ENCODE measurements at places on chromosomes 2 and 18.

GRCh38 chr2:37615804-37616676 lies 55.4 kb downstream of the CDC42EP3 start:
- DNase-seq: no peak

DNA sequence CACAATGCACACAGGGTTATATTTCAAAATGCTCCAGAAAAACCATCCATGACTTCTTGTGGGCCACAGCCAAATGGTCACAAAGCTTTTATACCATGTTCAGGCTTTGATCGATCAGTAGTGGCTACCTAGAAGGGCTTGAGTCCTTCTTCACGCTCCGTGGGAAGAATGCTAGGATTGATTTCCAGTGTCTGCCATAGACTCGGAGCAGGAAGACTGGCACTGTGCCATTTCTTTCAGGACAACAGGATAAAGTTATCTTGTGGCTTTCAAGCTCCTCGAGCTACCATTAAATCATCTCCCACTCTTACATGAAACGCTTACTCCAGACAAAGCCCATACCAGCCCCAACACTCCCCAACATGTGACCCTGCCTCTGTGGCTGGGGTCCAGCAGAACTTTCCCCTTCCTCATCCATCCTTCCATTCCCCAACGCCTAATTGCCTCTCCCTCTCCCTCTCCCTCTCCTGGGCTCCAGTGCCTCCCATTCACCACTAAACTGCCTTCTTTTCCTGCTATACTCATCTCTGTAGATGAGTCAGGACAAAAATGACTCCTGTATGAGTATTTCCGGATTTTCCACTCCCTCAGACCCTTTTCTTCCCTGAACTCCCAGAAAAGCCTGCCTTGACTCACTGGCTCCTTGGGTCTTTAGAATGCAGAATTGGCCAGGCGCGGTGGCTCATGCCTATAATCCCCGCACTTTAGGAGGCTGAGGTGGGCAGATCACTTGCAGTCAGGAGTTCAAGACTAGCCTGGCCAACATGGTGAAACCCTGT lies 40.9 kb downstream of the ADD2 start:
- DNase-seq: peak; percentile 23

GRCh38 chr2:28240937-28241336 lies 151.7 kb upstream of the FOSL2 start:
- no peak for DNase-seq

DNA sequence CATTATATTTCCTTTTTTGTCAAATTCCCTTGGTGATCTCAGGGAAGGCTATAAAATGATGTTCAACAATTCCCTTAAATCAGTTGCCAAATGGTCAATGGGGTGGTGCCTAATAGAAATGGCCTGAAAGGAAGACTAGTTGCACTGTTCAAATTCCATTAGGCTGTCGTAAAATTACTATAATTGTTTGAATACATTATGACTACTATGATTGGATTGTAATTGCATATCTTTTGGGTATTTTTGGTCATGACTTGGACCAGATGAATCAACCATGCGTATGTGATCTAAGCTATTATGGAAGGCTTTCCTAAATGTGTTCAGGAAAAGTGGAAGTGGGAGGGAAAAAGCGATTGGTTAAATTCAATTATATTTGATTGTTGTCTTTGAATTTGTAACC lies 41.3 kb upstream of the KCNE4 start:
- peak; percentile 96 for DNase-seq

GRCh38 chr2:31992025-31992579 lies 18.7 kb downstream of the MEMO1 start:
- no peak for DNase-seq

GRCh38 chr2:181465676-181466375 lies 8.6 kb downstream of the ITGA4 start:
- peak; percentile 58 for DNase-seq

- DNase-seq: no peak
These were observed 49.5 kb upstream of the TMEM87B start for GRCh38 chr2:112005406-112006075.

DNA sequence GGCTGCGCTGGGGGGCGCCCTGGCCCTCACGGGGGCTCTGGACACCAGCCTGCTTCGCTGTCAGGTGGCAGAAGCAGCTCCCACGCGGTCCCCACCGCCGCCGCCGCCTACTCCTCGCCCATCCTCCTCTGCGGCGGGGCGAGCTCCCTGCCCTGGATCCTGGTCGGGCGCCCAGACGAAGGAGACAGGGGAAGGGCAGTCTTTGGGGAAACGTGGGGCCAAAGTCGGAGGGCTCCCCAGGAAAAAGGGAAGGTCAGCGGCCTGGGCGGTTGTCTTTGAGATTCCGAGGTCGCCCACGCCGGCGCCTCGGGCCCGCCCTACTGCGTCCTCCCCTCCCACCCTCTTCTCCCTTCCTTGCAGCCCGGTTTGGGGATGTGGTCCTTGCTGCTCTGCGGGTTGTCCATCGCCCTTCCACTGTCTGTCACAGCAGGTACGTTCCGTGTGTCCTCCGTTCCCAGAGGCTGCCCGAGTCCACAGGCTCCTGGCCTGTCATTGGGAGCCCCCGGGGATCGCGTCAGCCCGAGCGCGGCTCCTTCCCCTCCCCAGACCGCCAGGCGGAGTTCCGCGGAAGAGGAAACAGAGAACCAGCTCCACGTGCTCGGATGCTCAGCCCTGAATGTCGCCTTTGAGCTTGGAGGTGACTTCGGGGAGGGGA lies 800 bp downstream of the IL1RL2 start:
- DNase-seq: peak; percentile 25

GRCh38 chr18:24530630-24531111 lies 70.2 kb downstream of the HRH4 start:
- peak; percentile 54 for DNase-seq

DNA sequence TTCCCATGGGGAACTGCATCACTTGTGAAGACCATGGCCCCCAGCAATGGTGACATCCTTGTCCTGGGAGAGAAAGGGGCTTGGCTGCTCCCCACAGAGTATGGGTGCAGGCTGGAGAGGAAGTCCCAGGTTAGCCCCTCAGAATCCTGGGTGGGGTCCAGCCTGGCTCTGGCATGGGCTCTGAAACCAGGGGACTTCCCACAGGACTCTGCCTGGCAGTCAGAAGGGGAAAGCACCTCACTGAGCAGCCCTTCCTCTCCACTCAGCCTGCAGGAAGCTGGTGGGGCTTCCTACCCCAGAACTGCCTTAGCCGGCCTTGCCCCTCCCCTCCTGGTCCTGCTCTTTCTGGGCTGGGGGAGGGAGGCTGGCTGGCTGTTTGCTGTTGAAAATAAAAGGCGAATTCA lies 3.7 kb downstream of the NEURL3 start:
- no peak for DNase-seq

DNA sequence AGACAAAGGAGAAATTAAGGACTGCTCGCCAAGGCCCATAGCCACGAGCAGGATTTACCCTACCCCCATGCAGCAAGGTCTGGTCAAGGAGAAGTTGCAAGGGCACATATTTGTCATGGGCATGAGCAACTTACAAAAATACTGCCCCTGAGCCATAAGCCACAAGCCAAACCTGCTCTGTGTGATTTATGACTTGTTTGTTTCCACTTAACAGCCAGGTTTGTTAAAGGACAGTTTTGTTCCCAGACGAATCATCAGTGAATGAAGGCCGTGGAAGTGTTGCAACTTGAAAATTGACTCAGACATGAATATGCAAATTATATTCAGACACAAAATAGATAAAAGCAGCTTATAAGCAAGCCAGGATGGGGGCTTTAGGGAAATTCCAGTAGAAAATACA lies 31.3 kb upstream of the EVA1A start:
- peak; percentile 92 for DNase-seq

- no peak for DNase-seq
These were observed 4.3 kb upstream of the CHCHD5 start for GRCh38 chr2:112580084-112580483.

DNA sequence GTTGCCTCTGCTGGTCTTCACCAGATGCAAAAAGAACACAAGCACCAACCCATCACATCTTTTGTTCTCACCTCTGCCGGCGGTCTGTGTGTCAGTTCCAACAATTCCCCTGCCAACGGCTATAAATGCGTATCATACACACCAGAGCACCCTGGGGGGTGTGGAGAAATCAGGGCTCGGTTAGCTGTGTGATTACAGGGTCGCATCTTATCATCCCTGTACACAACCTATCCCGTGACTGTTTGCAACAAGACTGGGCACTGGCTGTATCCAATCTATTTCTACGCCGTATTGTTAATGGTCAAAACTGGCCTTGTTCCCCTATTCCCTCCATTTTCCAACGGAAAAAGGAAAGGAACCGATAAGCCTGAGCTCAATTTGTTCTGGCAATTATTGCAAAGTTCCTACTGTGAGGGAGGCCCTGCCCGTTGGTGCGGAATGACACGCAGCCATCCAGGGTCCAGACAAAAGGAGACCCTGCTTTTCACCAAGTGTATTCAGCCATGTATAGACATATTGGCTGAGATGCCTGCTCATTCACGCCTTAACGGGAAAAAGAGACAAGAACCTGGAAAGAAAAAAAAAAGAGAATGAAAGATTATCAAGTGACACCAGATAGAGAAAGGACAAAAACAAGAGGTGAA lies 136.9 kb downstream of the CDH20 start:
- DNase-seq: no peak

DNA sequence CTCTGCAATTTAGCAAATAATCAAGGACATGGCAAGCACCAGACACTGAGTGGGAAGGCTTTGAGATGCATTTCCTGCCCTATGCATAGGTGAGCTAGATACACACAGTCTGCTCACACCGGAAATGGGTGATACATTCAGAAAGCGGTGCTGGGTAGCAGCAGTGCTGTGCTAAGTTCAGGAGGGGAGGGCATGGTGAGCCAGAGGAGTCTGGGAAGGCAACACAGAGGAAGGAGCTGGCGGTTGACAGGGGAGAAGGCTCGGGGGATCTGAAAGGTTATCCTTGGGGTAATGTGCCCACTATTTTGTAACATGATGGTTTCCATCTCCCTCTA lies 57.4 kb upstream of the EPAS1 start:
- no peak for DNase-seq

- peak; percentile 56 for DNase-seq
These were observed 2.4 kb downstream of the MRPL44 start for GRCh38 chr2:223959688-223960087.

GRCh38 chr2:71453404-71454220 lies at the start of gene DYSF:
Gene DYSF (plus strand): TSS chr2:71453561.
- DNase-seq: peak; percentile 57

DNA sequence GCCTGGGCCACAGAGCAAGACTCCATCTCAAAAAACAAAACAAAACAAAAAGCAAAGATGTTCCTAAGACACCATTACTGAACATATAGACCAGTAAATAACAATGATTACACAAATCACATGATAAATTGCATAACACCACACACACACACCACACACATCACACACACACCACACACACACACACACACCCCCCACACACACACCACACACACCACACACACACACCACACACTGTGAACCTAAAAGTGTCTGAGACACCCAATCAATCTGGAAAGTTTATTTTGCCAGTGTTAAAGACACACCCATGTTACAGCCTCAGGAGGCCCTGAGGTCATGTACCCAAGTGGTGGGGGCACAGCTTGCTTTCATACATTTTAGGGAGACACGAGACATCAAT lies 62.6 kb upstream of the ASAP2 start:
- DNase-seq: no peak

GRCh38 chr2:240722376-240722775 lies 30.7 kb downstream of the AQP12A start:
- DNase-seq: no peak

DNA sequence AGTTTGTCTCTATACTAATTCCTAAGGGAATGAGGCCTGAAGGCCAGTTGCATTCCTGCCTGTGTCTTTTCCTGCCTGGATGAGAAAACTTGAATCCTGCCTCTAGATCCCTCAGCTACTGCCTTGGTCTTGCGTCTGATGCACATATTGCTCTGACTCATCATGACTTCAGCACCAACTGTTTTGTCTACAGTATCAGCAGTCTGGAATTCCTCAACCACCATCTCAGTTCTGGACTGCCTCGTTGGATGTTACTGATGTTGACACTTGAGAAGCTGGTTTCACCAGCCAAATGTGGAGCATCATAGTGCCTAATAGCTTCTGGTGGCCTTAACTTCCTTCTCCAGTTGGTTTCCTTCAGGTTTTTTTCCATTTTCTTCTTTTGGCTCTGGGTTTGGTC lies 211.0 kb downstream of the CTNNA2 start:
- DNase-seq: peak; percentile 99

GRCh38 chr2:148106331-148106730 lies 85.4 kb downstream of the MBD5 start:
- DNase-seq: no peak

GRCh38 chr2:126761981-126762878 lies 106.3 kb downstream of the GYPC start:
- no peak for DNase-seq

DNA sequence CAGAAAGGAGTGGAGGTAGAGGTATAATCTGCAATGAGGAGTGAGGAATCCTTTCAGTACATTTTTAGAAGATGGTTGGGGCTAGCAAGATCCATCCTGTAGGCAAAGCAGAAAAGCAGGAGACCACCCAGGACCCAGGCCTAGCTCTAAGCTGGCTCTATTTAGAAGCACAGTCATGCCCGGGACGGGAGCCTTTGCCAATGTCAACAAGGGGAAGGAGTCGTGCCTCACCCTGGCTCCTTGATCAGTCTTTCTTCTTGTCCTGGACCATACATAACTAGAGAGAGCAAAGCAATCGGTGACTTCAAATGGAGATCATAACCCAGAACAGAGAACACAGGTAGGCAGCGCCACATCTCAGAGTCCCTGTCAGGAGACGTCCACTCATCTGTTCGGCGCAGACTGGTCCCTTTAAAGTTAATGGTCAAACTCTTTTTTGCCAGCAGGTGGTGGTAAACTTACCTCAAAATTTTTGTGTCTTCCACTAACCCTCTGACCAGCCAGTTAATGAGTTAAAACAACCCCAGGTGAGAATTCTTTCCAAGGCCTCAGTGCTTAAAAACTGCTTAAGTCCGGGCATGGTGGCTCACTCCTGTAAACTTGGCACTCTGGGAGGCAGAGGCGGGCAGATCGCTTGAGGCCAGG lies 8.0 kb downstream of the MC5R start:
- DNase-seq: no peak

- peak; percentile 67 for DNase-seq
These were observed 71.1 kb upstream of the SH3BP4 start for GRCh38 chr2:234880551-234881211.

DNA sequence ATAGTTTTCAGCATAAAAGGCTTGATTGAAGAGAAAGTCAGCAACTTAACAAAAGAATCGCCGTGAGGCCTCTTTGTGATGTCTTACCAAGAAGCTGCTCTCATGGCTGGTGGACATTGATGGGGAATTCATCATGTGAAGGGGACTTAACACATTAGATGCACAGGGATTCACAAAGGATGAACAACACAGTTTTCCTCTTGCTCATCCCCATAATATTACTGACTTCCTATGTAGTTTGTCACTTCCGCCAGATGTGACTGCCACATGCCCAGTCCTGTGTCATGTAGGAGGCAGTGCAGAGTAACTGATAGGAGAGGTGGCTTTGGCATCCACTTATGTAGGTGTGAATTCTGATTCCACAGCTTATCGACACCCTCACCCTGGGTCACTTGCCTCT lies 232.6 kb upstream of the LYPD1 start:
- peak; percentile 30 for DNase-seq

- DNase-seq: no peak
These were observed 12.7 kb downstream of the PCARE start for GRCh38 chr2:29061616-29062015.

GRCh38 chr2:39920307-39920801 lies 141.3 kb upstream of the THUMPD2 start:
- DNase-seq: no peak

GRCh38 chr2:216299588-216299987 lies 72.7 kb downstream of the MARCHF4 start:
- DNase-seq: peak; percentile 85
